ENCODE measurements at places on chromosomes 2 and 18.

GRCh38 chr2:191835539-191836350 lies 11.1 kb downstream of the CAVIN2 start:
- DNase-seq = no peak

GRCh38 chr2:60071490-60071831 lies 482.0 kb downstream of the BCL11A start:
- no peak for DNase-seq

GRCh38 chr18:49639643-49640391 lies 78.0 kb downstream of the LIPG start:
- DNase-seq = no peak

DNA sequence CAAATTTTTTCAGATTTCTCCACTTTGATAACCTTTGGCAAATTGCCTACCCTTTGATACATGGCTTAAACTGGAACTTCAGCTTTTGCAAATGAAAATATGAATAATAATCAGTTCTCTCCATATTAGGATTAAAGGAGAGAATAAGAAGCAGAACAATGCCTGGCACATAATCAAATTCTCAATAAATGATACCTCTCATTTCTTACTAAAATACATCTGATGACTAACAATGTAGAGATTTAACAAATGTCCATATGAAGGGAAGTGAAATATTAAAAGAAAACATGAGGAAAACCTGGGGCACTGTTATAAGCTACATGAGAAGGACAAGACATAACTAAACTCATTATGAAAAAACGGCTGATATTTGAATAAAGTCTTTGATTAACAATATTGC lies 1103.6 kb downstream of the LRP1B start:
- no peak for DNase-seq

- no peak for DNase-seq
Measured at GRCh38 chr2:145464866-145465265, 944.9 kb upstream of the ZEB2 start.

GRCh38 chr2:191870744-191871143 lies 23.9 kb upstream of the CAVIN2 start:
- no peak for DNase-seq

- no peak for DNase-seq
Measured at GRCh38 chr2:102251042-102251848, 60.1 kb upstream of the IL1RL1 start.

- no peak for DNase-seq
Measured at GRCh38 chr18:57784034-57784800, 18.9 kb downstream of the ATP8B1 start.

GRCh38 chr2:28976584-28976983 lies 4.5 kb upstream of the TOGARAM2 start:
- no peak for DNase-seq

GRCh38 chr2:6352247-6352646 lies 513.5 kb downstream of the CMPK2 start:
- no peak for DNase-seq

DNA sequence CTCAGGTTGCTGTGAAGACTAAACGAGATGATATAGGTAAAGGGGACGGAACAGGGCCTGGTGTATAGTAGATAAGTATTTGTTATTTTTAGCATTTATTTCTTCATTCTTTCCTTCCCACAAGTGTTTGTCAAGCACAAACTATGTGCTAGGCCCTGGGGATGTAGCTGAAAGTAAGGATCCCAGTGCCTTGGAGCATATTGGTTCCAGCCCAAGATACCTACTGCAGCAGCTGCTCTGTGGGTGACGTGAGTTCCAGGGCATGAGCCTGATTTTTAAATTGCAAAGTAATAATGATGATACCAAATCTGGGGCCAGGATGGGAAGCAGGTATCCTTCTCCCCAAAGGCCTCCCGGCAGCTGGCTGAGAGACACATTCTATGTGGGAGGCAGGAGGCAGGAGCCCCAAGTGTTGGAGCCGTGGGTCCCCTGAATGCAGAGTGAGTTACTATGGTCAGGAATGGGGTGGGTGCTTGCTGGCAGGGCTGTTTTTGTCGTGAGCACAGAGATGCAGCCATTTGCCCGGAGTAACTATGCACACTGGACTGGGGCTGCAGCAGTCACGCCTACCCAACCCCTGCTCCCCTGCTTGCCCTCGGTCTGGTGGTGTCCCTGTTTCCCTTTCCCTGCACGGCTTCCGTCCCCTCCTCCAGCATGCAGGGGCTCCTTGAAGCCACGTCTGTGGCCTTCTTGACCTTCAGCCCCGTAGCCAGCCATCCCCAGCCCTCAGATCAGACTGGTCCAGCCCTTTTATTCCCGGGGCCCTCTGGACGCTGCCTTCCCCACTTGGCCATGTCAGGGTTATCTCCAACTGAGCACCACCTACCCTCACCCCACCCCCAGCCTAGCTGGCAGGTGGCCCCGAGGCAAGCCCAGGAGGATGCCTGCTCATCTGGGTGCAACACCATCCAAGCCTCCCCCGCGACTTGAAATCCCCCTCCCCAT lies 52.4 kb downstream of the INHBB start:
- no peak for DNase-seq

DNA sequence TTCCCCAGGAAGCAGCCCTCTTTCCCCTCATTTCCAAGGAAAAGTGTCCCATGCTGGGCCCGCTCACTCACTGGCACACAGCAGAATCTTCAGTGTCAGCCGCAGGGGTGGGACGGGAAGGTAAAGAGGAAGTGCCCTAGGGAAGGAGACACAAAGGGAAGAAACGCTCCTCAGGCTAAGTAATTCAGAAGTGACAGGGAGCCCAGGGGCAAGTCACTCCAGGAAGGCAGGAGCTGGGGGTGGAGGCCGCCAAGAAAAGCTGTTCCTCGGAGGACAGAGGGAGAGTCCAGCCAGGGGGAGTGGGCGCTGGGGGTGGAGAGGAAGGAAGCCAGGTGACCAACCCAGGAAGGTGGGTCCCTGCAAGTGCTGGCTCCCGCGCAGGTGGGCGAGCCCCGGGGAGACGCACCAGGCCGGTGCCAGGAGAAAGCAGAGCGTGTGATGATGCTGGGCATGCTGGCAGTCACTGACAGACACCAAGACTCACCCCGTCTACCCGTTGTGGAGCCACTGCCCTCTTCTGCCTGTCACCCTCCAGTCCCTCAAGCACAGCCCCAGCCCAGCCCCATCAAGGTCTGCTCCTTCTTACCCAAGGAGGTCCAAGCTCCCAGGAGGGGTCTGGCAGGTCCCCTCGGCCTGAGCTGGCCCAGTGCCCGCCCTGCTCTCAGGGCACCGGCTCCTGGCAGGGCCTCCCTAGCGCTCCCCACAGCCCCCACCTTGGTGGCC lies 21.7 kb downstream of the HDAC4 start:
- DNase-seq = no peak

GRCh38 chr18:22639561-22639960 lies 221.8 kb upstream of the CTAGE1 start:
- DNase-seq = no peak

GRCh38 chr2:181553244-181553643 lies 96.1 kb downstream of the ITGA4 start:
- no peak for DNase-seq

DNA sequence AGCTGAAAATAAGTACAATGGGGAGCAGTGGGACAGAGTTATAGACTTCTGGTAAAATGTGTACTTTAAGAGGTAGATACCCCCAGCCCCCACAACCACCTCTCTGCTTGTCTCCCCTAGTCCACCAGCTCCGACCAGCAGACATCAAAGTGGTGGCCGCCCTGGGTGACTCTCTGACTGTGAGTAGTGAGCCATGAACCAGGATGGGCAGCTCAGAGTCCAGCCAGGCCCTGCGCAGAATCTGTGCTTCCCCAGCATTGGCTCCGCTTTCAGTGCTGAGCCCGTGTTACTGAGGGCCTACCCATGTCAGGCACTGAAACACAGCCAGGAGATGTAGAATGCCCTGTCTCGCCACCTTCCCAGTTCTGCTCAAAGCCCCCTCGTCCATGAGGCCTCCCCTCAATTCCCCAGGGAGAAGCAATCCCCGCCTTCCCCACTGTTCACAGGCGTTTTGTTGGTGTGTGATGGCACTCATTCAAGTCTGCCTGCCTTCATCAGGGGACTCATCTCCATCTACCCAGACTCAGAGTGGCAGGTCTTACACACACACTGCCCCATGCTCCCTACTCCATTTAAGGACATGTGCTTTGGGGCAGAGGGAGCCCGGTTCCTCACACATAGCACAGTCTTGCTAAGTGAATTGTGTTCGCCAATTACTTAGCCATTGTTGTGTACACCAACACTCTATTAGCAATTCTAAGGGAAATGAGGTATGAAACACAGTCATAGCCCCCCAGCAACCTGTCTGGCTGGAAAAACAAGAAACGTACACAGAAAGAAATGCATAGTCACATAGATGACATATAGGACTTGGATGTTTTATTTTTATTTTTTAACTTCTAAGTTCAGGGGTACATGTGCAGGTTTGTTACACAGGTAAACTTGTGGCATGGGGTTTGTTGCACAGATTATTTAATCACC lies 122.6 kb downstream of the PLB1 start:
- DNase-seq = no peak

- no peak for DNase-seq
Measured at GRCh38 chr2:140288213-140288612, 1508.0 kb upstream of the NXPH2 start.

GRCh38 chr2:40282428-40282827 lies 169.5 kb downstream of the SLC8A1 start:
- DNase-seq = no peak

DNA sequence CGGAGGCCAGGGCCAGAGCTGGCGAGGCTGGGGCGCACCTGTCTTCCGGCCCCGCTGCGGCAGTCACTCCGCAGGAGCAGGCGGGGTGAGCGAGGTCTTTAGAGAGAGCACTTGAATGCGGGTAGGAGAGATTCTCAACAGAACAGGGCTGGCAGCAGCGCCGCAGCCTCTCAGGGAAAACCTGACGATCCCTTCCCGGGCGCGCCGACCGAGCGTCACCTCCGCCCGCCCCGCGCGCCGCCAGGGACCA lies 526 bp downstream of the PRKRA start:
- no peak for DNase-seq

DNA sequence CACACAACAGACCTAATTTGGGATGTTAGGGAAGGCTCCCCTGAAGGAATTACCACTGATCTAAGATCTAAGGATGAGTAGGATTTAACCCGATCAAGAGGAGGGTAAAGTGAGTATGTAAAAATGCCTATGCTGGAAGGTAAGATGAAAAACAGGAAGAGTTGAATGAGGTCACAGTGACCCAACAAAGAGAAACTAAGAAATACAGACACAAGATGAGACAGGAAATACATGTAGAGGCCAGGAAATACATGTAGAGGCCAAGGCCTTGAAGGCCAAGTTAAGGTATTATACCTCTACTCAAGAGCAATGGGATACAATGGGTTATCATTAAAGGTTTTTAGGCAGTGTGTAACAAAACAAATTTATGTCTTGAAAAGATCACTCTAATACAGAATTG lies 131.6 kb upstream of the TANK start:
- no peak for DNase-seq

GRCh38 chr2:150710916-150711315 lies 223.4 kb upstream of the RND3 start:
- no peak for DNase-seq

GRCh38 chr2:201673546-201673945 lies 24.9 kb downstream of the MPP4 start:
- no peak for DNase-seq

DNA sequence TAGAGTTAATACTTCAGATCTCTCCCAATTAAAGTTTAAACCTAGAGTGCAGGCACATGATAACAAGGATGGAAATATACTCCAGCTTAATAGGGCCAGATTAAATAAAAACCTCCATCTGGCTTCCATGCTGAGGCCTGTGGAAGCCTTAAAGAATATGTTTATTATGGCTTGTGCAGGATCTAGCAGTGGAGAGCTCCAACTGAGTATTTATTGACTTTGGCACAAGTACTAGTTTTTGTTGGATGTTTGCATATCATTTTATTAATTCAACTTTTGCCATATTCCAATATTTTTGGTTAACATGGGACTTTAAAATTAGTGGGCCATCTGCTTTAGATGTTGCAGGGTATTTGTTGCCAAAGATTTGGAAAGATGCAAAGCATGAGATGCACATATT lies 860.4 kb upstream of the SOX11 start:
- DNase-seq = no peak

- no peak for DNase-seq
Measured at GRCh38 chr2:136363900-136364299, 246.0 kb upstream of the CXCR4 start.

DNA sequence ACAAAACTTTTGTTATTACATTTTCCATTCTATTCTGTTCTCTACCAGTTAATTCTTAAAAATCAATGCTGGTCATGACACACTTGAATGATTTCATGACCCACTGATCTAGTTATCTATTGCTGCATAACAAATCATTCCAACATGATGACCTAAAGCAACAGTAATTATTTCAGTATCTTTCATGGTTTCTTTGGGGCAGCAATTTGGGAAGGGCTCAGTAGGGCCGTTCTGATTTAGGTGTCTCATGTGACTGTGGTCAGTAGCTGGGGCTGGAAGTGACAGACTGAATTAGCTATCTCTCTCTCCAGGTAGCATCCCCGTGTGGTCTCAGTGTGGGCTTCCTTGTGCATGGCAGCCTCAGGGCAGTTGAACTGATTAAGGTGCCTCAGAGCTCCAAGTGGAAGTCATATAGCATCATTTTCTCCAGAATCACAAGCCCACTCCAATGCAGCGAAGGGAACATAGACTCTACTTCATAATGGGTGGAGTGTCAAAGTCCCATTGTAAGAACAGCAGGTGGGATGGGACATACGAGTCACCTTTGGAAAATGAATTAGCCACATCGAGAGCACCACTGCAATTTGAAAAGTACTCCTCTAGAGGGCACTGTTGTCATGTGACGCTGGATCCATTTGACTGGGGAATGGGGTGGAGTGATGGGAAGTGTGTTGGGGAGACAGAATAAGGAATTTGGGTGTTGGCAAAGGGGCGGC lies 39.1 kb upstream of the FAM136A start:
- peak; percentile 13 for DNase-seq

GRCh38 chr2:120842456-120843439 lies 107.1 kb downstream of the GLI2 start:
- no peak for DNase-seq

GRCh38 chr18:47150824-47151366 lies 595 bp upstream of the HDHD2 start:
- DNase-seq = no peak

- DNase-seq = no peak
Measured at GRCh38 chr18:45165871-45166270, 449.4 kb upstream of the SLC14A2 start.

DNA sequence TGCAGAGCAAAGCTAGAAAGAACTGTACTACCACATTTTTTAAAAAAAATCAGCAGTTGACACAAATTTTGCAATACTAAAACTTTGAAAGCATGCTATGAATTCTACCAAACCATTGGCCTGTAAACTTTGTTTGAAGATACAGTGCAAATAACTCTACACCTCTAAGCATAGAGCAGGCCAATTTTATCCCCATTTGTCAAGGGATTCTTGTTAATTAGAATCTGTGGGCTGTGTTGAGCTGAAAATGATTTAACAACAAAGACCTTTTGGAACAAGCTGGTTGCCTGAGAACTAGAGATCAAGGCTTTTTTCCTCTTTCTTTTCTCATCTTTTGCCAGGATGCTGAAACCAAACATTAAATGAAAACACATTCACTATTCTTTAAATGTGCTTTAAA lies 886.0 kb upstream of the CDH2 start:
- no peak for DNase-seq

GRCh38 chr2:45678791-45679348 lies 27.4 kb downstream of the PRKCE start:
- DNase-seq = no peak

GRCh38 chr2:35891936-35892335 lies 463.6 kb upstream of the CRIM1 start:
- no peak for DNase-seq

All from hypothalamus (tissue), 51 donors.